Tibial nerve (tissue), 4 donors: ENCODE measurements at places on chromosomes 4 and X.

- DNase-seq = no peak
Measured at GRCh38 chrX:9903146-9903545, 64.0 kb upstream of the CLDN34 start.

DNA sequence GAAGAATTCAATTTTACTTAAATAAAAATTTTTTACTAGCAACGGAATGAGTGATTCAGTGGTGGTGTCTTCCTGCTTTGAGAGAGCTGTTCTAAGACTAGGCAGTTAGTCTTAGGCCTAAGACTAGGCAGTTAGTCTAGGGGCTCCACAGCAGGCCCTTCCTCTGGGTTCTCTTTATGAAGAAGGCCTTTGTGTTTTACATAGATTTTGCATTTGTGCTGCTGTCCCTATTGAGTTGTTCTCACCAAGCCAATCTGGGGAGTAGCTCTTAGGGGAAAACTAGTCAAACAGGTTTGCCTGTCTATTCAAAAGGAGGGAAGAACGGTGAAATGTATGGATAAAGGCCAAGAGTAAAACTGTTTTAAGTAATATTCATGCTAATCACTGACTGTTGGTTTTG lies 7.6 kb downstream of the UGT8 start:
- DNase-seq = no peak

- no peak for DNase-seq
Measured at GRCh38 chr4:82551734-82552133, 10.1 kb downstream of the TMEM150C start.

GRCh38 chr4:40423735-40424134 lies 88.6 kb downstream of the CHRNA9 start:
- DNase-seq = no peak

- DNase-seq = no peak
Measured at GRCh38 chrX:133544115-133544514, 128.8 kb upstream of the GPC4 start.

DNA sequence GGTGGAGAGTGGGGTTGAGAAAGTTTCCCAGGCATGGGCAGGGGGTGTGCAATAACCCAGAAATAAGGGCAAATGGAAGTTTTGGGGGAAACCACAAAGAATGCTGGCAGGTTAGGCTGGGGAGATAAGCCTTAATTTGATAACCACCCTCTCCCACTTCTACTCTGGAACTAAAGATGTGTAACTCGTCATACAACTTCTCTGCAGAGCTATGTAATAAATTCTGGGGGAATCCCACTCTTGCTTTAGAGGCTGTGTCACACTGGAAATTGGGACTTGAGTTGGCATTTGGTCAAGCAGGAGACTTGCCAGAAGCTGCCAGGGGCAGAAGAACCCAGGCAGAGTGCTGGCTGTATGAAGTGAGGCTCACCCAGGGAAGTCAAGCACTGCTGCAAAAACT lies 170.9 kb upstream of the CPEB2 start:
- DNase-seq = no peak

- DNase-seq = no peak
Measured at GRCh38 chr4:8316911-8317351, 47.4 kb downstream of the HTRA3 start.

GRCh38 chr4:140718241-140718952 lies 37.8 kb downstream of the TBC1D9 start:
- DNase-seq = no peak

- DNase-seq = peak; percentile 22
Measured at GRCh38 chrX:133415276-133416105, at the start of gene GPC4. TSS of gene GPC4 (minus strand) at chrX:133415489. CDS start at chrX:133414965, 524 bp downstream.

GRCh38 chr4:167885872-167886271 lies 206.5 kb upstream of the ANXA10 start:
- DNase-seq = no peak

DNA sequence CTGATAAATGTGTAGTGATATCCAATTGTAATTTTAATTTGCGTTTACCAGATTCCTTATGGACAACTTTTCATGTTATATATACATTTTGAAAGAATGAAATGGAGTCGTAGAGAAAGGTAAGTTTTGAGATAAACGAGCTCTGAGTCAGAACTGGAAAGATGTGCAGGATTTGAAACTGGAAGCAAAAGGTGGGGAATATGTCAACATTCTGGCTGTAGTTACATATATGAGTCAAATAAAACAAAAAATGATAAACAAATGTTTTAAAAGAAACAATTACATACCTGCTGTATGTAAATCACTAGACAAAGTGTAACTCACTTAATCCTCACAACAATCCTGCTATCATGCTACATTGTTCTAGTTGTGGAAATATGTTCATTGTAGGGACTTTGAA lies 84.0 kb downstream of the LPAR4 start:
- DNase-seq = no peak

GRCh38 chrX:112636288-112636687 lies 43.5 kb downstream of the LHFPL1 start:
- no peak for DNase-seq

DNA sequence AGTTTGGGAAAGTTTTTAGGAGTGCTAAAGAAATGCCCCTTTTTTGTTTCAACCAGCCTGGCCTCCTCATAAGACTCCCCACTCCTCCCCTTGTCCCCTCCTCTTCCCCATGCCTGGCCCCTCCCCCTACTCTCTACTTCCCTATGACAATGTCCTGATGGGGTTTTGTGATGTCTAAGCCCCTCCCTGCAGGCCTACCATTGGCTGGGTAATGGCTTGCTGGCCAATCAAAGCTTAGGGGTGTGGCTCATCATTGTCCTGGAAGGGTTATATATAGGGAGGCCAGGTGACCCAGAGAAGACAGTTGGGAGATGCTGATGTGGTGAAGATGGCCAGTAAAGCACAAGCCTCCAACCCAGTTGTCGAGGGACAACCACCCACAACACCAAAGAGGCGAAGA lies 48.2 kb upstream of the PASD1 start:
- no peak for DNase-seq

DNA sequence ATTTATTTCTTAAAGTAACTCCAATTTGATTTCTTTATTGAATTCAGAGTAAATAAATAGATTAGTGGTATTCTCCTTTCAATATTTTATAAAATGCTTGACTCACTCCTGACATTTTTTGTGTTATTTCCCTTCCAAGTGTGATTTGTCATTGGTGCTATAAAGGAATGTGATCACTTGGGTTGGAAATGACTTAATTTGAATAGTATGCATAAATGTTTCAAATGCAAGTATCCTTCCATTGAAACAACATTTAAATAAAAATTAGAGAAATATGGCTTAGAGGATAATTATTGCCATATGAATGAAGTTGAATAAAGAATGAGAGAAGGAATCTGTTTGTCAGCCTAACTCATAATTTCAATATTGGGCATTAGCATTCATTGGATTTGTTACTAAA lies 182.7 kb downstream of the PABPC4L start:
- DNase-seq = no peak

- DNase-seq = no peak
Measured at GRCh38 chrX:108590496-108590895, 145.9 kb downstream of the IRS4 start.

DNA sequence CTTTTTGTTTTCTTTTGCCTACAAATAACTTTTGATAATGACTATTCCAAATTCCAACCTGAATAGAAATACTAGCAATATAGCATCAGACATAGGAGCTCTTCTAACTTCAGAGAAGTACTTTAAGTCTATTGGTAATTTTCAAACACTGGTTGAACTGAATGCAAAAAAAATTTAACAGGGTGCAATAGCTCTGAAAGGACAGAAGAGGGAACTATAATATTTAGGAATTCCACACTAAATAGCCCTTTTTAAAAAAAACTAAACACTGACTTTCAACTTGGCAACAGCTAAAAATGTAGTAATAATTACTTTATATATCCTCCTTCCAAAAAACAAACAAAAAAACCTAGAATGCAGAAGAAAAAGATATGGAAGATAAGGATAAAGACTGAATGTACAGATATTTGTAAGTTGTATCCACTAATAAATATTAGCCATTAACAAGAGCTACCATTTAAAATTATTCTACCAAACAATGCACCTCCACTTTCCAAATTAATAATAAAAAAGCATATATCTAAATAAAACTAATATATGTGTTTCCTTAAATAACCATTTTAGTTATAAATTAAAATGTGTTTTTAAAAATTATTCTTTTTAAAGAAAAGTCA lies 81.4 kb downstream of the FBXW7 start:
- DNase-seq = no peak

GRCh38 chr4:45477311-45477733 lies 646.5 kb downstream of the GABRG1 start:
- no peak for DNase-seq

DNA sequence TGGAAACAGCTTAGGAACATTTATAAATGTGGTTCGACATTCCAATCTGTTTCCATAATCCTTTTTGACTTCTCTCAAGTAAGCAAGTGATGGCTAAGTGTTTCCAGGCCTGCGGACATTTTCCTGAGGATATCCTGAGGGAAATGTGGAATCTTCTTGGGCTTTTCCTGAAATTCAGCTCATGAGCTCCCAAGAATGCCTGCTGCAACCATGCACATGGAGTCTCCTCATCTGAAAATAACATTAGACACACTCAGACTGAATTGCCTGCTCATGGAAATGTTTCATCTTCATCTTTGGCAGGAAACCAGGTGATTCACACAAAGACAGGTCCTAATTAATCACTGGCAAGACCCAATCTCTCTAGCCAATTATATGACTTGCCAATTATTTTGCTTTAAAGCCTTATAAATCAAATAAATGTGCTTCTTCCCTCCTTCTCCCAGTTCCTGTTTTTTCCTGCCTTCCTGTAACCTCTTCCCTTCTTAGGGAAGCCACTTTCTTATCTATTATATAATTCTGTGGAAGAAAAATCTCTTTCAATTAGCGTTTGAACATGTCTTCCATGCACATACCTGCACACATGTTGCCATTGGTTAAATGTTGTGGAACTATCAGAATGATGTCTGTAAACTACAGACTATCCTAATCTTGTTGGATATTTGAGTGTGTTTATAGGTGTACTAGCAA lies 104.6 kb upstream of the MXRA5 start:
- DNase-seq = no peak

DNA sequence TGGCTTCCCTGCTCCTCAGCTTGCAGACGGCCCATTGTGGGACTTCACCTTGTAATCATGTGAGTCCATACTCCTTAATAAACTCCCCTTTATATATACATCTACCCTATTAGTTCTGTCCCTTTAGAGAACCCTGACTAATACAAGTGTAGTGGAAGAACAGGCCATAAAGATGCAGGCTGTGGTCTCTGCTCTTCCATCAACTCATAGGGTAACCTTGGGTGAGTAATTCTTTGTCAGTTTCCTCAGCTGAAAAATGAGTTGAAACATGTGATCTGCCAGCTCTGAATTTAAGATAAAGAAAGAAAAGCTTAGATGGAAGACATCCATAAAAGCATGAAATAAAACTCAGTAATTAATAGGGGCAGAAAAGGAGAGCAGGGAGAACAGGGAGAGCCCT lies 103.6 kb downstream of the ENOX2 start:
- no peak for DNase-seq

DNA sequence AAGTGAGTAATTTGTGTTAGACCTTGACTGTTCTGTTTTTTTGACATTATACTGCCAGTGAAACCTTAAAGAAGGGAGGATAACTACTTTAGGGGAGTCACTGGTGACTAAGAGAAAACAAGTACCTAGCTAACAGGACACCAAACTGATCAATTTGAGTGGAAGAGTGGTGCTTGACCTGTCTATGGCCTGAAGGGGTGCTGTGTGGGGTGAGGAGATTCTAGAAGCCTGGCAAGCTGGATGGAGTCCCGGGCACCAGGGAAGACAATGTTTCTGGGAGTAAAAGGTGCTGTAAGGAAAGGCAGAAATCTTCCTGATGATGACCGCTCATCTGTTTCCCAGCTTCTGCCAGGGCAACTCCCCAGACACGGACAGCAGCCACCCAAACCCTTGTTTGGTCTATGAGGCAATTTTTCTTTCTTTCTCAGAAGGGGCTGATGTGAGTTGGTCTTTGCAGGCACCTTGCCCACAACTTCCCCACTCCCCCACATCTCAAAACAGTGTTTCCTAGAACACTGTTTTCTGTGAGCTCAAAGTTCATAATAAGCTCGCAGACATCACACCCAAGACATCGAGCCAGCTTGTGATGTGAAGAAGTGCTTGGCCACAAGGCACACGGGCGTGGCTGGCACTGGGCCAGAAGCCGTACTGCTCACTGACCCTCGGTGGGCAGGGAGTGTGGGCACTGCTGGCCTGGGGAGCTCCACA lies 4.6 kb downstream of the TXK start:
- DNase-seq = no peak

DNA sequence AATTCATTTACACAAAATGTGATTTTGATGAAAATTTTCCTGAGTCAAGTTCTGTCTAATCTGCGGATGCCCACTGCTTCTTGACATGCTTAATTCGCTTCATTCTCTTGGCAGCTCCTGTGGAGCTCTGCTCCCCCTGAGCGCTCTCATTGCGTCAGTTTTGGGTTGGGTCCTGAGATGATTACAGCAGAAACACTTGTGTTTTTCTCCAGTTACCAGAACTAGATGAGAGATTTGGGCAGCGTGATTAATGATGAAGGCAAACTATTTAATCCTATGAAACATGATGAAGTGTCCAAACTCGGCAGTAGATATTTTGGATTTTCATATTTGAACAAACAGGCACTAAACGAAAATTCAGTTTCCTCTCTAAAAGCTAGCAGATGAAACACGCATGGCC lies 4.2 kb upstream of the CXCL1 start:
- DNase-seq = no peak

DNA sequence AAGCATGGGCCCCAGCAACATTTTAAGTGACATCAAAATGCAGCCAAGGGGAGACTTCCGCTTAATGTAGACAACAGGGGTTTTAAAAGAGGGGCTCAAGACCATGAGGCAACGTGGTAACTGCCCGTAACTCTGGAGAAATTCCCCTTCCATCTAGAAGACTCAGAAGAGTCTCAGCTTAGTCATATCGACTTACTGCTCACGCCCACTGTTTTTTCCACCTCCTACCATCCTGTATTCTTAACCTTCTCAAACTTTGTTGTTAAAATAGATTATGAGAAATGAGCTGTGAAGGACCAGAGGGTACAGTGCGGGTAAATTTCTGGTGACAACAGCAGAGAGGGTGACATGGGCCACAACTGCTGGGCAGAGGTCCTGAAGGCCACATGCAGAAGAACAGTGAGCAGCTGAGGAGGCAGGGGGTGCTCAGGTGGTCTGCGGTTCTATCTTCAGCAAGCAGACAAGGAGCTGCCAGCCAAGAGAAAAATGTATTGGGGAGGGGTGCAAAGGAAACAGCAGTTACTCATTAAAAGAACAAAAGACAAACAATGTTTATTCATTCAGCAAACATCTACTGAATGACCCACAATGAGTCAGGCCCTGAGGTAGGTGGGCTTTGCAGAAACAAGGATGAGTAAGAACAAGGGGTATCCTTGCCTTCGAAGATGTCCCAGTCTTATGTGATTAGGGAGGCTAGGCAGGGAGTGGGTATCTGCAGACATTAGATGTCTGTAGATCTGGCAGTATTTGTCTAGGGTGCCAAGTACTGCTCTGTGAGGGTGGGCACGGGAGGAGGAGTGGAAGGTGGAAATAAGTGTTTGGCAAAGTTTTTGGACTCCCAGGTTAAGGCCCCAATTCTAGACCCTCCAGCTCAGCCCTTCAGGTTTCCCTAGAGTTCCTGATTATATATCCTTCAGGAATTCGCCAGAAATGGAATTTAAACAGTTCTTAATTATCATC lies 175.3 kb downstream of the TSPAN5 start:
- DNase-seq = no peak
